ENCODE measurements at places on chromosomes 11 and 22.

DNA sequence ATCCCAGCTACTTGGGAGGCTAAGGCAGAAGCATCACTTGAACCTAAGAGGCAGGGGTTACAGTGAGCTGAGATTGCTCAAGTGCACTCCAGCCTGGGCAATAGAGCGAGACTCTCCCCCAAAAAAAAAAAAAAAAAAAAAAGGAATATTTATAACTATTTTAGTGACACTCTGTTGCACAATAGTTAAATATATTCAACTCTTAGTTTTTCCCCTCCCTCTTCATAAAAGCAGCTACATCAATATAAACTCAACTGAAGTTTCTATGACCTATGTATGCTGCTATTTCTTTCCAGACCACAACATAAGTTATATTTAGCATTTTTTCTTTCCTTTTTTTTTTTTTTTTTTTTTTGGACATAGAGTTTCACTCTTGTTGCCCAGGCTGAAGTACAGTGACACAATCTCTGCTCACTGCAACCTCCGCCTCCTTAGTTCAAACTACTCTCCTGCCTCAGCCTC, 19.2 kb downstream of the CELF1 start:
- H3K4me3 ChIP-seq = no peak overlapping the region
- H3K4me1 ChIP-seq = peaks cover 91% of the 10 kb centered on the region
- H3K36me3 ChIP-seq = no peaks in the 10 kb centered on the region
- no peak for DNase-seq
- no peak overlapping the region for H3K27ac ChIP-seq

GRCh38 chr11:113202431-113202830, 112.0 kb upstream of the TTC12 start:
- H3K27me3 ChIP-seq = no peaks in the 10 kb centered on the region
- DNase-seq = no peak
- peaks cover 2% of the 10 kb centered on the region for H3K36me3 ChIP-seq

- no peak overlapping the region for H3K27ac ChIP-seq
- H3K4me1 ChIP-seq = no peaks in the 10 kb centered on the region
- H3K27me3 ChIP-seq = no peaks in the 10 kb centered on the region
- no peak overlapping the region for H3K4me3 ChIP-seq
- no peaks in the 10 kb centered on the region for H3K36me3 ChIP-seq
Observed at GRCh38 chr11:113542420-113542819, 67.2 kb upstream of the DRD2 start.

- H3K4me1 ChIP-seq = peaks cover 11% of the 10 kb centered on the region
- DNase-seq = no peak
- H3K4me3 ChIP-seq = no peak overlapping the region
- no peaks in the 10 kb centered on the region for H3K27me3 ChIP-seq
Observed at GRCh38 chr11:110497231-110497978, 67.7 kb downstream of the FDX1 start.

GRCh38 chr22:20117633-20118299, 740 bp upstream of the TRMT2A start:
- no peaks in the 10 kb centered on the region for H3K27me3 ChIP-seq
- peaks cover 7% of the 10 kb centered on the region for H3K36me3 ChIP-seq
- DNase-seq = peak; percentile 27
- H3K4me1 ChIP-seq = peaks cover 27% of the 10 kb centered on the region

All from heart right ventricle (tissue), 16 donors.